ENCODE measurements at places on chromosomes 6 and 20.

GRCh38 chr6:6560909-6561308, 27.6 kb upstream of the LY86 start:
- DNase-seq: no peak

GRCh38 chr6:109117346-109118035, 22.2 kb downstream of the CEP57L1 start:
- DNase-seq: no peak

GRCh38 chr6:158543606-158544185, 16.2 kb upstream of the TMEM181 start:
- DNase-seq: no peak

GRCh38 chr20:59820204-59821041, 113.0 kb downstream of the SYCP2 start:
- peak; percentile 63 for DNase-seq

DNA sequence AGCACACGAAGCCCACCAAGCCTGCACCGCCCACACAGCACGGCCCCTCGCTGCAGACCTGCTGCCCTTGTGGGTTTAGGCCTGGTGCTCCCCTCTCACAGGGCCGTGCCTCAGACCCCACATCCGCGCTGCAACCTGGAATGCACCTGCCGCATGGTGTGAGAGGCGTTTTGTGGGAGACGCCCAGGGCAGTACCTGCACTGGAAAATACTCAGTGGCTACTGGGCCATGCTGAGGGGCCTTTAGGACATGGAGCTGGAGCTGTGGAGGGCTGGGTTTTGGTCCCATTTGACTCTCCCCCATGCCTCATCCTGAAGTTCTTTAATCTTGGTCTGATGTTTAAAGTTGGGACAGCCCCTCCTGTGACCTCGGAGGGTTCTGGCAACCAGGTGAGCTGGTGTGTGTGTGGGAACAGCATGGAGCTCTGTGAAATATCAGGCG, 116.3 kb downstream of the ERMARD start:
- DNase-seq: no peak

Measured in femur (tissue), 1 donor.